Activated naive CD4-positive, alpha-beta T cell treated with anti-CD3 and anti-CD28 coated beads, Interleukin-2, amount 10 ng/mL, durations not matched to agents 5 hours and 36 hours (primary cell): ENCODE measurements at places on chromosomes 4 and X. TPM values are rescaled to one million over a fixed set of nuclear protein-coding genes. Genes with fewer than 3 reads are reported as not detected.

PAGE4 gene
- total RNA-seq: not detected

CCDC160 gene
- not detected for total RNA-seq

GPR119 gene
- not detected for total RNA-seq

FGF13 gene
- total RNA-seq: not detected

CWH43 gene
- total RNA-seq: not detected

DMRTC1 gene
- 0.13 TPM for total RNA-seq

HS6ST2 gene
- total RNA-seq: 0.13 TPM

IL1RAPL1 gene
- total RNA-seq: not detected

FAM114A1 gene
- 1.6 TPM for total RNA-seq

MFSD8 gene
- total RNA-seq: 20.0 TPM
